NCI-H2227 treated with DMSO at 0.1 percent for 48 hours (cell line): ENCODE measurements at places on chromosomes 2 and 18.

- no peak for DNase-seq
Measured at GRCh38 chr2:131055169-131056065, 37.8 kb downstream of the FAM168B start.

DNA sequence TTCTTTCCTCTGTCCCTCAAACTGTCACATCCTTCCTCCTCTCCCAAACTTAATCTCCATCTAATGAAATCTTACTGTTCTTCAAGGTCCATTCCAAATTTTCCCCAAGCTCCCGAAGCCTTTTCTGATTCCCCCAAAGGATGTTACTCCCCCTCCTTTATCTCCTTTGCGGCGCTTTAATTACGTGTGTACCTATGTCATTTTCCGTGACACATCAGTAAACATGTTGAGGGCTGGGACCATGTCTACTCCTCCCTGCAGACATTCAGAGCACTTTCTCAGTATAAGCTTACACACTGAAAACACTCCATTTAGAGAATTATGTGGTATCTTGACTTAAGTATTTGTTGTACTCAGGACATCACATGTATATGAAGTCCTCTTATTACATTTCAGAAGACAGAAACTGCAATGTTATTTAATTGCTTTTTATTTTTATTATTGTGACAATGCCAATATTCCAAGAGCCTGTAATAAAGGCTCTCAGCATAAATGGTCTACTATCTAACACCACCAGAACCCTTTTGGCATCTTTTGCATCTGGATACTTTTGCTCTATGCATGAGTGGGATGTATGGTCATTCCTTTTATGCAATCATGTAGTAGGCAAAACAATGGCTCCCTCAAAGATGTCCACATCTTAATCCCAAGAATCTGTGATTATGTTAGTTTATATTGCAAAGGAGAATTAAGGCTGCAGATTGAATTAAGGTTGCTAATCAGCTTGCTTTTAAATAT lies 1.8 kb downstream of the NMI start:
- DNase-seq: no peak

- DNase-seq: no peak
Measured at GRCh38 chr2:80473796-80474195, 169.2 kb upstream of the LRRTM1 start.

- DNase-seq: peak; percentile 91
Measured at GRCh38 chr2:168639441-168639898, 163.0 kb upstream of the NOSTRIN start.

GRCh38 chr2:203498161-203498560 lies 36.9 kb downstream of the RAPH1 start:
- DNase-seq: peak; percentile 34

GRCh38 chr2:216107760-216108159 lies 1.4 kb upstream of the XRCC5 start:
- peak; percentile 62 for DNase-seq

- DNase-seq: no peak
Measured at GRCh38 chr2:95044601-95045000, 19.1 kb downstream of the MAL start.

GRCh38 chr2:39059366-39059952 lies 61.4 kb downstream of the SOS1 start:
- DNase-seq: peak; percentile 60

- no peak for DNase-seq
Measured at GRCh38 chr2:236550701-236551465, 18.7 kb upstream of the ACKR3 start.
